Dermis microvascular lymphatic vessel endothelial cell (primary cell): ENCODE measurements at places on chromosomes 13 and 19.
A peak's percentile ranks its signal among the peaks of the same experiment; 100 is the strongest.

- DNase-seq: no peak
These were observed at the start of gene VAV1 for GRCh38 chr19:6772028-6772865. VAV1 (plus strand) TSS chr19:6772708; CDS start chr19:6772808, 100 bp downstream.

DNA sequence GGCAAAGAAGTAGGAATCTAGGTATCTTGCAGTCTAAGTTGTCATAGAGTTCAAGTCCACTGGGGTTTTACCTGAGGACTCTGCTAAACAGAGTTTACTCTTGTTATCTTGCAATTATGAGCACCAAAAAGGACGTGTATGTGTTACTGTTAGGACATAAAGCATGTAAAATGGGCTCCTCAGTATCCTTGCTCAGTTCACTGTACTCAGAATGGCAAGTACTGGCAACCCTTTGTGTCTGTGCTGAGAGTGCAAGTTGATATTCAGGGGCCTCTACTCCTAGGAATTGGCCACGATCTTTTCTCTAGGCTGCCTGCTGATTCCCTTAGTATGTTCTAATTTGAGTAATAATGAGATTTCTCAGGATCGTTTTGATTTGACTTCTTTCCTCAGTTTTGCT lies 13.3 kb downstream of the TDRD3 start:
- DNase-seq: no peak

- peak; percentile 6 for DNase-seq
These were observed 5.3 kb upstream of the SUCLA2 start for GRCh38 chr13:48006396-48006795.

GRCh38 chr13:112158961-112159360 lies 92.0 kb downstream of the SOX1 start:
- no peak for DNase-seq

GRCh38 chr19:3398114-3398899 lies 31.9 kb downstream of the NFIC start:
- no peak for DNase-seq

- DNase-seq: no peak
These were observed at the start of gene KLC3 for GRCh38 chr19:45340232-45340898. KLC3 (plus strand) TSS chr19:45340750; CDS start chr19:45345542, 4,792 bp downstream.

GRCh38 chr19:3950871-3951861 lies 18.3 kb downstream of the NMRK2 start:
- no peak for DNase-seq
